Type B pancreatic cell (in vitro differentiated cells): ENCODE measurements at places on chromosomes 5 and 9.

DNA sequence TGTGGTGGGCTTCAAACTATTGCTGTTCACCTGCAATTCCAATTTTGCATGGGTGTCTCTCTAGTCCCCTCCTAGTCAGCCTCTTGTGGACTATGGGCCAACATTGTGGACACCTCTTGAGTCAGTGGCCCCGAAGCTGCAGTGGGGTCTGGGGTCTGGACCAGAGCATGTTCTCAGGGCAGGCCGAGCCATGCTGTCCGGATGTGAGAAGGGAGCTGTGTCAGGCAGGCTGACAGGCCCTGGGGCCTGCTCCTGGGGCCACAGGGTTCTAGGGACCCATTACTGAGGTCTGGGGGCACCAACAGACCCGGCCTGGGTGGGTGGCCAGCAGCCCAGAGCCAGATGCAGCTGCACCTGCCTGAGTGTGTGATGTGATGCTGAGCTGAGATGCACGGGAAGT lies 16.5 kb upstream of the IRX4 start:
- no peak for DNase-seq

DNA sequence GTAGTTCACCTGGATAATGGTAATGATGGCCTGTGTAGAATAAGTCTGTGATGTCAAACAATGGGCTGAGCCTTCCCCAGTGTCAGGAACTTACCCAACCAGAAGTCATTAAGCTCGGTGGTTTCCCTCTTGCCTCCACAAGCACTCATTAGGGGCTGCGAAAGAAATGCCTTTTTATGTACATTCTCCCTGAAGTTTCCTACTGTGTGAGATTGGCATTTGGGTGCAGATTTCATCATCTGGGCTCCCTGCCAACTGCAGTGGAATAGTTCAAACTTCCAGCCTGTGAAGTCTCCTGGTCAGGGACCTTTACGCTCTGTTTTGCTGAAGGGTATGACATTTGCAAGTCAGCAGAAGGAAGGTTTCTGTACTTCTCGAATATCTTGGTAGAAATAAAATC lies 41.6 kb upstream of the TMEM215 start:
- no peak for DNase-seq

- DNase-seq: no peak
Measured at GRCh38 chr5:6084376-6084775, 294.0 kb downstream of the MED10 start.

DNA sequence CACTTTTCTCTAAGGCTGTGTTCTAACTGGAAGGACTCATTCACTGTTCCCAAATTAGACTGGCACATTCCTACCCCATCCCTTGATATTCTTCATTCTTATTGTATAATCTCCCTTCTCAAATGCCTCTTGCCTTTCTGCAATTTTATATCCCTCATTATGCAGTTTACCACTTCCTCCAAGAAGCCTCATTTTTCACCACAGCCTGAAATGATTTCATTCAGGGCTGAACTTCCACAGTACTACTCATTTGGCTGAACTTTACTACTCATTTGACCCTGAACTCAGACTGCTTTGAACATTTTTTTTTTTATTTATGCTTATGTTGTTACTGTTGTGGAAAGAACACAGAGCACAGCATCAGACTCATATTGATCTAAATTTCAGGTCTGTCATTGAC lies 32.7 kb downstream of the GRIA1 start:
- DNase-seq: no peak

- DNase-seq: no peak
Measured at GRCh38 chr5:66213533-66213932, 69.4 kb downstream of the SREK1 start.

DNA sequence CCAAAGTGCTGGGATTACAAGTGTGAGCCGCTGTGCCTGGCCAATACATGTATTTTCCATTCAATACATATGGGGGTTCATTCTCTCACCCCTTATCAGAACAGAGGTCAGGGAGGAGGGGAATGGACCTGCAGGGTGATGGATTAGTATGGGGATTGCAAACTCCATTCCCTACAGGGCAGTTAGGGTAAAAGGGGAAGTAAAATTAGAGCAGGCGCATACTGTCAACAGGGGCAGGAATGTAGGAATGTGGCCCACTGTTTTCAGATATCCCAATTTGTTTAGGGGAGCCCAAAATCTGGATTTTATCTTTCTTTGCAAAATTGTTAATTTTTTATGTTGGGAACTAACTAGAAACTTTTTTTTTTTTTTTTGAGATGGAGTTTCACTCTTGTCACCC lies 46.4 kb upstream of the SLC44A1 start:
- no peak for DNase-seq

GRCh38 chr9:126805554-126806262 lies 868 bp downstream of the ZBTB43 start:
- DNase-seq: no peak

- DNase-seq: no peak
Measured at GRCh38 chr5:158868546-158868945, 231.2 kb downstream of the EBF1 start.

- no peak for DNase-seq
Measured at GRCh38 chr5:179169836-179170235, 109.7 kb downstream of the ZNF354C start.

GRCh38 chr5:79357398-79357797 lies 121.5 kb downstream of the JMY start:
- DNase-seq: no peak

DNA sequence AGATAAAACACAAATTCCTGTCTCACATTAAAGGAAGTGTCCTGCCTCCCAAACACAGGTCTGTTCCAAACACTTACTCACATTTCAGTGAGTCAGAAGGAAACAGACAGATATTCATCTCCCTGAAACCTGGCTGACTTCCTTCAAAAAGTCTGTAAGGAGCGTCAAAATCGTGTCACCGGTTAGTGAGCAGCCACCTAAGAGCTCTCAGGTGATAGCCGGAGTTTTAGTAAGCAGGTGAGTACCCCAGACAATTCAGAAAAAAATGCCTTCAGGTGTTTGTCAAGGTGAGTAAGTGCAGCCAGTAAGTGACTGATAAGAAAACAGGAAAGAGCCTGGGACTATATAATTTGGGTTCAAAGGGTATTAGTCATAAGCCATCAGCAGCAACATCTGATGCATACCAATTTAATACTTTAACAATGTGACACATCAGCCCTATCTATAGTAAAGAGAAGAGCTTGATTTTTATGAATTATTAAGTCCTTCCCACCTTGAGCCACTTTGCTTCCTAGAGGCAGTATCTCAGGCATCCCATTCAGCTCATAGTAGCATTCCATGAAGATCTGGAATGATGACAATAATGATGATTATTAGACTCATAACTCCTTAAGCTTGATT lies 1.3 kb upstream of the ITGA2 start:
- DNase-seq: no peak

DNA sequence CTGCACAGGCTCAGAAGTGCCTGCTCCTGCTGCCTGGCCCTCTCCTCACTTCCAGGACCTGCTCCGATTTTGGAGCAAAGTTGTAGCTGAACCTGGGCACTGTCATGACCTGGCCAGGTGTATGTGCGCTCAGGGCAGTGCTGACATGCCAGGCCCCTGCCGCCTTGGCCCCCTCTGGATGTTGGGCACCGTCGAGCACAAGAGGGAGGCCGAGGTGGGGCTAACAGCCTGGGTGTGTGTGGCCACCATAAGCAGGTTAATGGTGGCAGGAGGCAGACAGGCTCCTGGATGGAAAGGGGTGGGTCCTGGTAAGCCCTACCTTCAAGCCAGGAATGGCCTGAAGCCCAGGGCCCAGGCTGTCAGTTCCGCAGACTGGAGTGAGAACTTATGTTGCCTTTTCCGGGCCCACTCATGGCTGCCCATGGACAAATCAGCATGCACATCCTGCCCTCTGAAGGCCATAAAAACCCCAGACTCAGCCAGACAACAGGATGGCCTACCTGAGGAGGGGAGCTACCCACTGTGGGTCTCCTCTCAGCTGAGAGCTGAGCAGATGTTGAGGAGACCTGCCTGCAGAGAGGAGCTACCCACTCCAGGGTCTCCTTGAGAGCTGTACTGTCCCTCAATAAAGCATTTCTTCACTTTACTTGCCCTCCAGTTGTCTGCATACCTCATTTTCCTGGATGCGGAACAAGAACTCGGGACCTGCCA lies 66.2 kb downstream of the NACC2 start:
- DNase-seq: peak; percentile 53

DNA sequence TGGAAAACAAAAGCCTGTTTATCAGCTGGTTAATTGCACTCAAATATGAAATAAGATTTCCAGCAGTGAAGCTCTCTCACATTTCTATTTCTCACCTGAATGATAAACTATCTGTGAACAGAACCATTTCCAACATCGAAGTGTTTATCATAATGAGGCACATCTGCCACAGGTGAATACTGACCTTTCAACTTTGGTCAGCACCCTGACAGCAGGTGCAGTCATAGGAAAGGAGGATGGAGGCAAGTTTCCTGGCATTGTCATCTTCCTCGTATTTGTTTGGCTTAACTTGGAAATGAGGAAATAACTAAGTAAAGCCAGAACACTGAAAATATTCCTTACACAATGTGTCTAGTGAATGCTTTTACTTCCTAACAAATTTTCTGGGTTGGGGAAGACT lies 716.4 kb downstream of the NR2F1-AS1 start:
- DNase-seq: no peak

DNA sequence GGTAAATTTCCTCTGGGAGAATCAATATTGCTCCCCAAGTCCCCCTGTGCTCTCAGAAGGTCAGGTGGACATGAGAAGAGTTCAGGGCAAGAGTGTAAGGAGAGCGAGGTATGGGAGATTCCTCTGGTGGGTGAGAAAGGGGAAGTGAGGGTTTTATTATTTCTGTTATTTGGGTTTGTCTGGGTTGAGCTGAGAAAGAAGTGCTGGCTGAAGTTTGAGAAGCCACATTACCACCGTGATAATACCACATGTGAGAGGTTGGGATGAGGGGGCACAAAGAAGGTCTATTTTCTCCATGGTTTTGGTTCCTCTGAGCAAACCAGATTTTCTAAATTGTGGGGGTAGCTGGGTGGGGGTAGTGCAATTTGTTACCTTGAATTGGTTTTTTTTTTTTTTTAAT lies 350.4 kb downstream of the OSTF1 start:
- DNase-seq: no peak

DNA sequence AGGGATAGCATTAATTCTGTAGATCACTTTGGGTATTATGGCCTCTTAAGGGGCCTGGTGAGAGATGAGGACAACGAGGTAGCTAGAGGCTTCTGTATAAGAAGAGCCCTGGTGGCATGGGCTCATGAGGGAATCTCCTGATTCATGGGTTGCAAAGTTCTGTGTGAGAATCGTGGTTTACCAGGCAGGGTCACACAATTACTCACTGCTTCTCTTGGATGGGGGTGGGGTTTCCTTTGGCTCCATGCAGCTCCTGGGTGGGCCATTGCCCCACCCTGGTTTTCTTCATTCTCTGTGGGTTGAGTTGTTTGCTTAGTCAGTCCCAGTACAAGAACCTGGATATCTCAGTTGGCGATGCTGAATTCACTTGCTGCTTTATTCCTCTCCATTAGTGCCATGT lies 30.9 kb upstream of the TNFSF15 start:
- no peak for DNase-seq

DNA sequence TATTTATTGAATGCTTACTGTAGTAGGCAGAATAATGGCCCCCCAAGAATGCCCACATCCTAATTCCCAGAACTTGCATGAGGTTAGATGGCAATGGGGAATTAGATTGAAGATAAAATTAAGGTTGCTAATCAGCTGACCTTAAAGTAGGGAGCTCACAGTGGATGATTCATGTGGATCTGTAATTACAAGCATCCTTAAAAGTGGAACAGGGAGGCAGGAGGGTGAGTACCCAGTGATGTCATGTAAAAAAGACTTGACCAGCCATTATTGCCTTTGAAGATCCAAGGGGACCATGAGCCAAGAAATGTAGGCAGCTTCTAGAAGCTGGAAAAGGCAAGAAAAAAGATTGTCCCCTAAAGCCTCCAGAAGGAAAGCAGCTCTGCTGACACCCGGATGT lies 71.4 kb downstream of the GABBR2 start:
- DNase-seq: no peak

- DNase-seq: peak; percentile 58
Measured at GRCh38 chr5:1316588-1317340, 21.9 kb upstream of the TERT start.

- no peak for DNase-seq
Measured at GRCh38 chr5:173832386-173832785, 55.8 kb upstream of the CPEB4 start.

- no peak for DNase-seq
Measured at GRCh38 chr5:42598311-42598710, 158.3 kb upstream of the CCDC152 start.

DNA sequence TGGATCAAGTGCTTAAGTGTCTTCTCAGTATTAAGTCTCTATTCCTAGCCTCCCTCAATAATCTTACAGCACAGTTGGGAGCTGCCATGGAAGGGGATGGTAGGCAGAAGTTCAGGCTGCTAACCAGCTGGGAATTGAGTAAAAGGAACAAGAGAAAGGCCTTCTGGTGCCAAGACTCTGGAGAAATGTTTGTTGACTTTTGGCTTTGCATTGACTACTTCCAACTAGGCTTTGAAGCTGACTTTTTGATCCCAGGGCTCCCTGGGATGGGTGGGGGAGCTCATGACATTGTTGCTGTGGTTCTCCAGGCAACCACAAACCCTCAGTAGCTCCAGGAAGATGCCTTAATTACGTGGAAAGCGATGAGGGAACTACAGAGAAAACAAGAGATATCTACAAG lies 85.2 kb upstream of the HTR4 start:
- DNase-seq: no peak

GRCh38 chr9:124939944-124940343 lies 939 bp downstream of the GOLGA1 start:
- DNase-seq: no peak

DNA sequence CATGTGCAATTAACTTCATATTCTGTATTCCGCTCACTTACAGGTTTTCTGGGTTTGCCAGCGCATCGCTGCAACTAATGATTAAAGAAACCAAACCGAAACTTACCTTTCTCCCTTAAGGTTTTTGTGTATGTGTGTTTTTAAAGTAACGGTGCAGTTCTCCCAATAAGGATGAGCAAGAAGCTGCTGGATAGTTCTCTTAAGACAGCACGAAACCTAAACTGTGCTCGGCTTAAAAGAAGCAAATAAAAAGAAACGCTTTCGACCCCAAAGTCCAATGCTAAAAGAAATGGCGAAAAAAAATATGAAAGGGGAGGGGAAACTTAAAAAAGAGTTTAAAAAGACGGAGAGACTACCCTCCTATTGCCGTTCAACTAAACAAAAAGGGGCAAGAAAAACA lies 340 bp downstream of the ELAVL2 start:
- DNase-seq: no peak

GRCh38 chr9:121059998-121060636 lies 10.0 kb upstream of the C5 start:
- DNase-seq: no peak

- no peak for DNase-seq
Measured at GRCh38 chr9:28059192-28059591, 485.9 kb upstream of the C9orf72 start.
